ENCODE measurements at places on chromosomes 7 and 10.

GRCh38 chr7:20785157-20786048, 1.3 kb downstream of the SP8 start:
- DNase-seq = no peak

DNA sequence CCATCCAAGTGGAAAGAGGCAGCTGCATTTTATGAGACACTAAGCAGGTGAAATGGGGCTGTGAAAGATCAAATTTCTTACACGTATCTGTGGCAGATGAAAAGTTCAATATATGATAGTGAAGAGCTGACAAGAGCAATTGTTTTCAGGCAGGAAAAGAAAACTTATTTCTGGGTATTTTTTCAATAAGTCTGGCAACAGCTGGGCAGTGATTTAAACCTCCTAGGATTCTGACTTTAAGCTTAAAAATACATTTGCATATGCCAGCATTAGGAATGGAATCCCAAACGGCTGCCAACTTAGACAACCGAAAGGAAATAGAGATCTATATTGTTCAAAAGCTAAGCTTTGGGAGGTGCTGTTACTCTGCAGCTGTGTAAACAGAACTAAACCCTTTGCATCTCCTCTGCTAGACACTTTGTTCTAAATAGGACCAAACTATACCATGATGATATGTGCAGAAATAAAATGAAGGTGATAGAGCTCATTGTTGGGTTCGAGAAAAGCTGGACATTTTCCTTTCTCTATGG, 26.1 kb downstream of the DYNC1I1 start:
- DNase-seq = no peak

- DNase-seq = no peak
These were observed 25.5 kb downstream of the NYAP1 start for GRCh38 chr7:100509231-100509630.

DNA sequence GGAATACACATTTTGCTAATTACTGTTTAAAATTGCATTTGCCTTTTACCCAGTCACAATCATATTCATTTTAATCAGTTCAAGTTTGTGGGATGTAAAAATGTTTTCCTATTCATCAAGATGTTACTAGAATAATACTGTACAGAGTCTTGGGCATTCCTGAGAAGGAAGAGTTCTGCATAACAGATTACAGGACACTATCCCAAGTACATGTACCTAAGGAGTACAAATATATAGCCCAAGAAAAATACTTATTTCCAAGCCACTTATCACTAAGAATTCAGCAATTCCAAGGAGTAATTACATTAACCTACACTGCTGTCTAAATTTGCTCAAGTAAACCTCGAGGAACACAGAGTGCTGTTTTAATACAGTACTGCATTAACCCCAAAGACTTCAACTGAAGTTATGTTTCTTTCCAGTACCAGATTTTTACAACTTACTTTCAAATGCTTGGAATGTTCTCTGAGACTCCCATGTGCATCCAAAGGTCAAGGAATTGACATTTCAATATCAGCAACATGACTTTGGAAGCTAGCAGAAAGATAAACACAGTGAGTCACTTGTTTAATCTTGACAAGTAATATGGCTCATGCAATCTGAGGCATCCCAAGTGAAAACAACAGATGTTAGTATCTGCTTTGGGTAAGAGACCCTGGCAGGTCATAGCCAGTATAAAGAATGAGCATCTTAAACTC, 125.4 kb upstream of the BET1 start:
- no peak for DNase-seq

- no peak for DNase-seq
These were observed 132.2 kb upstream of the FAM20C start for GRCh38 chr7:60017-60675.

- no peak for DNase-seq
These were observed 5.3 kb upstream of the ARPC1A start for GRCh38 chr7:99320371-99320770.

DNA sequence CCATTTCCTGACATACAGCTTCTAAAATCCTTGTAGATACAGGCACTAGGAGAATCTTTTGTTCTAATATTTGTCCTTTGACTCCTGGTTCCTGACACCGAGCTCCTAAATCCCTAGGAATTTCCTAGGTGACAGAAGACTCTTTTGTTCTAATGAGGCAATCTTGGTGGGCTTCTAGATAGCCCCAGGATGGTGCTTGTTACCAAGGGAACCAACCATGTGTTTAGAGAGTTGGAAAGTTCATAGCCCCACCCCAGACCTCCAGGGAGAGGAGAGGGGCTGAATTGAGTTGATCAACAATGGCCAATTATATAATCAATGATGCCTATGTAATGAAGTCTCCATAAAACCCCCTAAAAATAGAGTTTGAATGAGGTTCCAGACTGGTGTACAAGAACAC, 145.1 kb downstream of the JMJD1C start:
- no peak for DNase-seq

- no peak for DNase-seq
These were observed 722.7 kb upstream of the CELF2 start for GRCh38 chr10:10294881-10295529.

DNA sequence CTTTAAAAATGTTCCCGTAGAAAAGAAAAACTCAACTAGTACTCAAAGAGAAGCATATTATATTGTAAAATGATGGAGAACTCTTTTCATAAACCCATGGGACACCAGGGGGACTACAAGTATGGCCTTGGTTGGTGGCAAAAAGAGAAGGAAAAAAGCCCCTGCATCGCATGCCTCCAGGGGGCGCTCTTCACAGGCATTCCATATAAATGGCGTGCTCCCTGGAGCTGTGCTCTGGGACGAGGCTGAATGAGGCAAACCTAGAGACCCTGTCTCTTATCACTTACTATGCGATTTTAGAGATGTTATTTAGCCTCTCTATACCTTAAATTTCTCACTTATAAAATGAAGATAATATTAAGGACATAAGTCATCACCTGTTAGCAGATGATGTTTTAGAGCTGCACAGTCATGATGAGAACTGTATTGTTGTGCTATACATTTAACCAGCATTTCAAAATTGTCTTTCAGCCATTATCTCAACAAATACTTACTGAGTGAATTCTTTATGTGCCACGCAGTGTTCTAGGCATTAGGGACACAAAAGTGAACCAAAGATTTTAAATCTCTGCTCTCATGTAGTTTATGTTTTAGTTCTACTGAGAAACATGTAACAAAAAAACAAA, 105.8 kb downstream of the ARHGAP21 start:
- DNase-seq = peak; percentile 69

GRCh38 chr7:151117565-151117964, 31.3 kb downstream of the AGAP3 start:
- no peak for DNase-seq

DNA sequence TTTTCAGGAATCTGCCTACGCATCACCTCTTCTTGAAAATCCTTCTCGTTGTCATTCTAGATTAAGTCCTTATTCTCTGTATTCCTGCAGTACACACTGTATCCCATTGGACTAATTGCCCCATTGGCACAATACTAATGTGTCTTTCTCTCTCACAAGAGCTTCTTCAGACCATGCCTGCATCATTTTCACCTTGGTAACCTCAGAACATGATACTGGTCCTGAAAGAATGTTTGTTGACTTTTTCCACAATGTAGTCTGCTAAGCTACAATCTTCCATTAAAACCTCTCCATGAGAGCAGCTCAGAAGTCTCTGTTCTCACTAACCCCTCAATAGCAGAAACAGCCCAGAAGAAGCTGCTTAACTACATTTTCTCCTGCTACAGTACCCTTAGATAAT, 270.7 kb downstream of the PCDH15 start:
- DNase-seq = no peak

- DNase-seq = no peak
These were observed 986 bp upstream of the PPP2R2D start for GRCh38 chr10:131899695-131900349.

DNA sequence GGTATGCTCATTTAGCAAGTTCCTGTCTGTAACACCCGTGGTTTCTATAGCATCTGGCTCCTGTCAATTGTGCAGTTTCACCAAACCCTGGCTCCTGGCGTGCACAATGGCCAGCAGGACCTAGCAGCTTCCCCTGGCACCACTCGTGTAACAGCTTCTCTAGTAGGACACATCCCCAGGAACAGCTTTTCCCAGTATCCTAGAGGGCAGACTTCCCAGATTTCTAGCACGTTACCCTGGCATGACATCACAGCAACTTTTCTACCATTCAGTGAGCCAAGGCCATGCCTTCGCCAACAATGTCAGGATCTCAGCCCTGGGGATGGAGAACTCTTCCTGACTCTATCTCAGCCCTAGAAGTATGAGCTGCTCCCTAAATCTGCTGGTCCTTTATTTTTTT, 6.5 kb downstream of the YME1L1 start:
- DNase-seq = peak; percentile 20

- DNase-seq = no peak
These were observed 62.3 kb downstream of the LHPP start for GRCh38 chr10:124523901-124524300.

- no peak for DNase-seq
These were observed 153.6 kb downstream of the TYW1B start for GRCh38 chr7:72674394-72674793.

GRCh38 chr7:9349625-9350024, 916.2 kb downstream of the NXPH1 start:
- DNase-seq = no peak

DNA sequence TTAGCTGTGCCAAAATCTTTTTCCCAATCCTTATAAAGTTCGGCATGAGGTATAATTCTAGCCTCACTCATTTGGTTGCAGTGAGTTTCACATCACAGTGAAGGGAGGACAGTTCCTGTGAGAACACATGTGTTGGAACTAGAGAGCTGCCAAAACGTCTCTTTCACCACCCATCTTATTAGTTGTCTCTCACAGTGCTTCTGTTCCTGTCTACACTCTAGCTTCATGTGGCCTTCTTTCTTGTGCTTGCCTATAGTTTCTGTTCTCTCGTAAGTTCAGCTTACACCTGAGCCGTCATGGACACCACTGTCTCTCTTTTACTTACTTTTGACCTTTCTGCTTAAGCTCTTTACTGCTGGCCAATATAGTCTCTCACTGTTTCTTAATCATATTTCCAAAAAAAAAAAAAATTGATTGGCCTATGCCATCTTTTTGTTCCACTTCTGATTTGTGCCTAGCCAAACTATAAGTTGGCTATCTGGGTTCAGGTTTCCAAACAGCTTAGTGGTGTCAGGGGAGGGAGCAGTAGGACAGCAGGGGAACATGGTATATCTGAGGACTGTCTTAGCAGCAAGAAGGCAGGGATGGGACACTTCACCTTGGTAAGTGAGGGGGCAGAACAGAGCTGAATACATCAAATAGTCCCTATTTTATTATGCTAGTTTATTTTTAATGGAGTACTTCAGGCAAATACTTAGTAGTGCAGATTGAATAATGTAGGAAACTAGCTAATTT, 38.0 kb downstream of the ZNRF2 start:
- DNase-seq = no peak

DNA sequence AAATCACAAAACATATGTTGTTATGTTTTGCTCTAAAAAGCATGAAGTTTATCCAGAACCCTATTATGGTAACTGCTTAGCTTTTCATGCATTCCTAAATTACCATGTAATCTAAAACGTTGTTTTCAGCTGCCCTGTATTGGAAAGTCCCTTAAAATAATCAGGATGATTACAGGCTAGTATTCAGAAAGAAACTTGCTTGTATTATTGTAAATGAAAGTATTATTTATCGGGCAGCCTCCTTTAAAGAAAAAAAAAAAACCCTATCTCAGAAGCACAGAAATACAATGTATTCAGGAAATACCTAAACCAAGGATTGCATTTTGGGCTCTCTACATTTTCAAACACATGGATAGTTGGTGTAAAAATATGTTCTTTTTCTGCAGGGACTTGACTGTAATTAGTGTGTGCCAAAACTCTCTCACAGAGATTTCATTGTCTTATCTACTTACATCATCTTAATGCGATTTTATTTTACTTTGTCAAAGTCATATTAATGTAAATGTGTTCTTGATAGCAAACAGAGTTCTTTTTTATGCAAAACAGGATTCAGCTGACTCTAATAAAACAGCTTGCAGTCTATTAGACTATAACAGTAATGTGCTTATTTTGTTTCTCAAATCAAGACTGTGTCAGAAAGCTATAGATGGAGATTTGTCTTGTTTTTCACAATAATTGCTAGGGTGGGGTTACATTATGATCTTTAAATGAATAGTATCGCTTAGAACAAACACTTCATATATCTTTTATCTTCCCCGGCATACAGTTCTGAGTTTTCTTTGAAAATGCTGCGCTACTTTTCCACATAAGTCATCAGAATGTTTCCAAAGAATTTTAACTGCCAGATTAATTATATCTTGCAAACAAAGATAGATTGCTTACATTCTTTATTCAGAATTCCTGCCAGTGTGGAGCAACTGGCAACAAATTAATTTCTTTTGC, 65.3 kb upstream of the ARID5B start:
- no peak for DNase-seq

- DNase-seq = no peak
These were observed 66.1 kb downstream of the RBM33 start for GRCh38 chr7:155710530-155710929.

DNA sequence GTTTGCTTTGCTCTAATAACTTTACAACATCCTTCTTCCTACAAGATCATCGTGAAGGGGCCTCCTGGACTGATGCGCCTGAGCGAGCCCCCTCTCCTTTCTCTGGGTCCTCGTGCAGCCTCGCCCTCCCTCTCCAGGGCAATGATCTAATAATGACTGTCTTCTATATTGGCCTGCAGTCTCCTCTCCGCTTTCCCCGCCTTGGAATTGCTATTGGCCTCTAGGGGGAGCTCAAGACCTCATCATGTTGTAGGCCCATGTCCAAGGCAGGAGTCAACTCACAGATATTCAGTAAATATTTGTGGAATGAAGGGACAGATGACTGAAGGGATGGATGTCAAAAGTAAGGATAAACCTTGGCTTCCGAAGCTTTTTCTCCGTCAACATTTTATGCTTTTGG, 1180.3 kb downstream of the TYW1 start:
- DNase-seq = peak; percentile 28

GRCh38 chr7:80997841-80998240, 79.0 kb upstream of the SEMA3C start:
- no peak for DNase-seq

- no peak for DNase-seq
These were observed 8.1 kb downstream of the TRPV5 start for GRCh38 chr7:142925413-142925812.

DNA sequence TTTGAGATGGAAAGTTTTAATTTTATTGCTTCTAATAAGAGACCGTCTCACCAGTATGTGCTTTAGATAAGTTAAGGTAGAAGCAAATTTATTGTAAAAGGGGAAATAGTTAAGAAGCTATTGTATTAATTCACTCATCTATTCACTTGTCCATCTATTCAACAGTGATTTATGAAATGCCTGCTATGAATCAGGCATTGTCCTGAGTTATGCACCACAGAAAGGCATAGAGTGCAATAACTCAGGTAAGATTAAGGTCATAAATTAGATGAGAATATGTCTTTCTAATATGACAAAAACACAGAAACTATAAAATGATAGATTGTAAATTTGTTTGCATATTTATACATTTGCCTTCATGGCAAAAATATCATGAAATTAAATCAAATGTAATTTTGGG, 379.3 kb upstream of the PCDH15 start:
- no peak for DNase-seq

- no peak for DNase-seq
These were observed 8.2 kb upstream of the VCL start for GRCh38 chr10:73989594-73990150.
